Right renal cortex interstitium (tissue), 3 donors: ENCODE measurements at places on chromosomes 13 and 19. TPM values are rescaled to one million over a fixed set of nuclear protein-coding genes. Genes with fewer than 3 reads are reported as not detected.

GRCh38 chr13:34913040-34913439, 29.0 kb upstream of the NBEA start:
- no peak for DNase-seq

GRCh38 chr13:78323848-78324247, 279.5 kb downstream of the POU4F1 start:
- DNase-seq = no peak

DNA sequence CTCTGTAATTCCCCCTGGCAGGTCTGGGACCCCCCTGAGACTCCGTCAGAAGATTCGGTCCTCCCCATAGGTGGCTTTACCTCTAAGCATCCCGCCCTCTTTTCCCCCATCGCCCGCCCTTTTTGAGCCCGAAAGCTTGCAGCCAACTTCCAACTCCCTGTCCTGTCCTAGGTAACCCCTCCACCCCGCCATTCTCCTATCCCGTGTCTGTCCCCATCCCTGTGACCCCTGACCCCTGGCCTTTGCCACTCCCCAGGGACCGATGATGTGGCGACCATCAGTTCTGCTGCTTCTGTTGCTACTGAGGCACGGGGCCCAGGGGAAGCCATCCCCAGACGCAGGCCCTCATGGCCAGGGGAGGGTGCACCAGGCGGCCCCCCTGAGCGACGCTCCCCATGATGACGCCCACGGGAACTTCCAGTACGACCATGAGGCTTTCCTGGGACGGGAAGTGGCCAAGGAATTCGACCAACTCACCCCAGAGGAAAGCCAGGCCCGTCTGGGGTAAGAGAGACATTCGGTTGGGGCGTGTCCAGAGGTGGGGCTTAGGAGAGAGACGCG, 488 bp downstream of the RCN3 start:
- no peak for DNase-seq

GRCh38 chr19:44051650-44052402, at the start of gene ZNF223:
TSS of gene ZNF223 (plus strand) at chr19:44052036. CDS start at chr19:44055177, 3,141 bp downstream.
- DNase-seq = peak; percentile 81

The CERS1 gene
- polyA plus RNA-seq = 5.6 TPM

DNA sequence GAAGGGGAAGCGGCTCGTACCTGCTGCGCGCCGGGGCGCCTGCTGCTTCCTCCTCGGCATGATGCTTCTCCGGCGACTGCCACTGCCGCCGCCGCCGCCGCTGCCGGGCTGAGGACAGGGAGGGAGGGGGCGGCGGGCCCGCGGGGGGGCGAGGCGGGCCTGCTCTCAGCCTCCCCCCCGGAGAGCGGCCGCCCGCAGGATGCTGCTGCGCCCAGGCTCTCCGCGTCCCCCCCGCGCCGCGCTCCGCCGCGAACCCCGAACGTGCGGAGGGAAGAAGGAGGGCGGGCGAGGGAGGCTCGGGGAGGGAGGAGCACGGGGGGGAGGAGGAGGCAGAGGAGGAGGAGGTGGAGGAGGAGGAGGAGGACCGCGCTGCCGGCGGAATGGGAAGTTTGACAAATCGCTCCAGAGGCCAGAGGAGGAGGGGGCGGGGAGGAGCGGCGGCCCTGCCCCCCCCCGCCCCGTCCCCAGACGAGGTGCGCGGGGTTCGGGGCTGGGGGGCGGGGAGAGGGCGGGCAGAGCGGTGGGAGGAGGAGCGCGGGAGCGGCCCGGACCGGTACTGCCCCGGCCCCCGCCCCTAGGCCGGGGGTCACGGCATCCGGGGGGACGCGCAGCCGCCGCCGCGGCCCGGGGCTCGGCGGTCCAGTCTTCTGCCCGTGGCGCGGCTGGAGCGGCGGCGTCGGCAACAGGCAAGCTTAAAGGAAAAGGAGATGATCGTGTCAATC, at the start of gene TSHZ3:
TSHZ3 (minus strand) TSS at position 277 of the 722 bp plus-strand sequence; CDS start at position 60, 217 bp downstream.
- no peak for DNase-seq

The PRTN3 gene
- 0.32 TPM for polyA plus RNA-seq

The SULT2B1 gene
- 0.23 TPM for polyA plus RNA-seq

The CGB8 gene
- not detected for polyA plus RNA-seq

GRCh38 chr13:77492982-77493381, 42.5 kb upstream of the SCEL start:
- DNase-seq = no peak

The VSIG10L gene
- 3.5 TPM for polyA plus RNA-seq

GRCh38 chr13:21326155-21327031, 132.7 kb downstream of the ZDHHC20 start:
- no peak for DNase-seq

GRCh38 chr19:1113986-1114483, 10.2 kb downstream of the GPX4 start:
- no peak for DNase-seq

The PSG2 gene
- not detected for polyA plus RNA-seq

The KXD1 gene
- polyA plus RNA-seq = 56.0 TPM

DNA sequence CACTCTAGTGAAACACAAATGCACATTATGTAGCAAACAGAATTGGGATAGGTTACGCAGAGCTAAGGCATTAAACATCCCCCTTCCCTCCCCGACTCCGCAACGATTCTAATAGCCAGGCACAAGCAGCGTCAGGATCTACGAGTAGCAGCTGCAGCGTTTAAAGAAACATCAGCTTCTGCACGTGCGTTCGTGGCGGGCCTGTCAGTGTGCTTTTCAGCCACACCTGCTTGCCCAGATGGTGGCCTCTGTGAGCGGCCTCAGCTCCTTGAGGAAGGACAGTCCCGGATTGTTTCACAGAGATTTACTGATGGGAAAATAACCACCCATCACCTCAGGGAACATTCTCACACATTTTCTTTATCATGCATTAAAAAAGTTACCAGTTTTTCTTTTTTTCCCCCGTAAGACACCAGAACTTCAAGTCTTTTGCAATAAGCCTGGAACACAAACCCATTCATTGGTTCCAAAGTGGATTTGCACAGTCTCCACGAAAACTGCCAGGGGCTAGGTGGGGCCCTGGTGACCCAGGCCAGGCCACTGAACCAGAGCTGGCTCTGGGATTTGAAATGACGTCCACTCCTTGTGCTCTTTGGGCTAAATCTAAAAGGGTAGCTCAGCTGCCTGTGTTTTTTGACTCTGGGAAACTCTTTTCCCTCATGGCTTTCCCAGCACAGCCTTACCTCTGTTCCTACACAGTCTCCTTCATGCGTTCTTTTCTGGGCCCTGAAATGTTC, 325.5 kb downstream of the KCNRG start:
- no peak for DNase-seq

DNA sequence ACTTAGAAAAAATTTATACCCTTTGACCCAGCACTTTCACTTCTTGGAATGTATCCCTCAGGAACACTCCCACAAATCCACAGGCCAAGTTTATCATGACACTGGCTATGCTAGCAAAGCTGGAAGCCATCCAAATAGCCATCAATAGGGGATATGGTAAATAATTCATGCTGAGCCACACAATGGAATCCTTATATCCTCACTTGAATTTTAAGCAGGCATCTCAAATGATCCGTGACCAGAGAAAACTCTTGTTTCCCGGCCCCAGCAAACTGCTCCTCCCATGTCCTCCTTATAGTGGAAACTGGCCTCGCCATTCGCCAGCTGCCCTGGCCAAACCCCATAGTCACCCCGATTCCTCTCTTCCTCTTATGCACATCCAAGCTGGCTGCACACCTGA, 37.6 kb downstream of the GRIK5 start:
- no peak for DNase-seq

The ZNF560 gene
- 1.2 TPM for polyA plus RNA-seq

- no peak for DNase-seq
These were observed 906 bp upstream of the CYP4F11 start for GRCh38 chr19:15935167-15935702.

DNA sequence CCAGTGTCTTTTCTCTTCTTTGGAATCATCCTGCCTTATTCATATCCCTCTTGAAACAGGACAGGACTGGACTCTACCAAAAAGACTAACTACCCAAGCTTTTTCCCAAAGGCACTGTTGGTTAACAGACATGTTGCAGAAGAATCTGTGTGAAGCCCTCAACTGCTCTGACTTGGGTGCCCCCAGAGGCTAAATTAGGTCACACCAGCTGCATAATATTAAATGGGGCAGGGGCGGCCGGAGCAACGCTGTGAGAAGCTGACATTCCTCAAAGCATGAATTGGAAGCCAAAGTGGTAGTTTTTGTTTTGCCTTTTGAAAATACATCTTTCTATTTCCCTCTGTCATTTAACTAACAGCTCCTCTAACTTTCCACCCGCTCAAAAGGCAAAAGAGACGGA, 185.9 kb downstream of the LHFPL6 start:
- no peak for DNase-seq

The SBSN gene
- polyA plus RNA-seq = not detected

DNA sequence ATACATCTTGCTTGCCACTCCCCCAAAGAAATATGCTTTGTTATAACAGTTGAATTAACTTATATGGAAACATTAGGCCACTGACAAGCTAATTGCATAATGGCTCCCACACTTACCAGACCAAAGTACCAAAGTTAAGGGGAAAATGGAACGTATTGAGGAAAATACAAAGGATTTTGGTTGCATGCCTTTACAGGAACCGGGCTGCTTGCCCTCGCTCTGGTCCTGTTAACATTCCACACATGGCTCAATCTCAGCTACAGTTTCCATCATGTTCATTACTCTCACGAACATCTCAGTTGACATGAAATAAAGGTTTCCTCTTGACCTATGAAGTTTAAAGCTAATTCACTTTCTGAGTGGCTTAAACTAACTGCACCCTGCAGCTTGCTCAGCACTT, 220.7 kb upstream of the RXFP2 start:
- DNase-seq = no peak

- no peak for DNase-seq
These were observed 572.8 kb downstream of the PCDH9 start for GRCh38 chr13:66657165-66657881.

DNA sequence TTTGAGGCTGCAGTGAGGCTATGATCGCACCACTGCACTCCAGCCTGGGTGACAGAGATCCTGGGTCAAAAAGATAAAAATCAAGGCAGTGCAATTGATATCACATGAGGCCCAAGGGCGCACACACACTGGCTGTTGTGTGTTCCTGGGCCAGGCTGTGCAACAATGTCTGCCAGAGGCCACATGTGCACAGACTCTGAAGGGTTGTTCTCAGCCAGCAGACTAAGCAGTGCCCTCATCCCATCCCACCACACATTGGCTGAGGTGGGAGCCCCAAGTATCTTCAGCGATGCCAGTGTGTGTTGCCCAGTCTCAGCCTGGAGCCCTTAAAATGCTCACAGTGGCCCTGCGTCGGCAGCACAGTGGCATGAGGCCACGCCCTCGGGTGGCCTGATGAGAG, 12.6 kb downstream of the PEX11G start:
- no peak for DNase-seq

GRCh38 chr13:100382785-100383184, 205.8 kb downstream of the GGACT start:
- no peak for DNase-seq

GRCh38 chr13:105984236-105984635, 551.2 kb downstream of the EFNB2 start:
- DNase-seq = no peak

DNA sequence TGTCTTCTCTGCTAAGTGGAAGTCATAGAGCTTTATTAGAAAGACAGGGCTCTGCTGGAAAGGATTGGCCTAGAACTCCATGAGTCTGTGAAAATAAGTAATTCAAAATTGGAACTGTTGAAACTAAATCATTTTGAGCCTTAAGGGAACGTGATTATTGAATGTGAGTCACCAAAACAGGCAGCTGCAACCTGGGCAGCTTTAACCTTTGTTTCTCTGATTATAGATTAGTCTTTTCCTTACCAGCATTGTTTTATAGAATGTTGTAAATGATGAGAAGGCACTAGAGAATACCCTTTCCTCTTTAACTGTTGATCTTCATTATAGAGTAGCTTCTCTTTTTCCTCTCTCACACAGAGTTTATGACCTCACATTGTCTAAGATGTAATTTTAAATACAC, 638.8 kb upstream of the SLITRK6 start:
- no peak for DNase-seq

The KCNK6 gene
- polyA plus RNA-seq = 3.3 TPM

The AP2S1 gene
- 101 TPM for polyA plus RNA-seq

DNA sequence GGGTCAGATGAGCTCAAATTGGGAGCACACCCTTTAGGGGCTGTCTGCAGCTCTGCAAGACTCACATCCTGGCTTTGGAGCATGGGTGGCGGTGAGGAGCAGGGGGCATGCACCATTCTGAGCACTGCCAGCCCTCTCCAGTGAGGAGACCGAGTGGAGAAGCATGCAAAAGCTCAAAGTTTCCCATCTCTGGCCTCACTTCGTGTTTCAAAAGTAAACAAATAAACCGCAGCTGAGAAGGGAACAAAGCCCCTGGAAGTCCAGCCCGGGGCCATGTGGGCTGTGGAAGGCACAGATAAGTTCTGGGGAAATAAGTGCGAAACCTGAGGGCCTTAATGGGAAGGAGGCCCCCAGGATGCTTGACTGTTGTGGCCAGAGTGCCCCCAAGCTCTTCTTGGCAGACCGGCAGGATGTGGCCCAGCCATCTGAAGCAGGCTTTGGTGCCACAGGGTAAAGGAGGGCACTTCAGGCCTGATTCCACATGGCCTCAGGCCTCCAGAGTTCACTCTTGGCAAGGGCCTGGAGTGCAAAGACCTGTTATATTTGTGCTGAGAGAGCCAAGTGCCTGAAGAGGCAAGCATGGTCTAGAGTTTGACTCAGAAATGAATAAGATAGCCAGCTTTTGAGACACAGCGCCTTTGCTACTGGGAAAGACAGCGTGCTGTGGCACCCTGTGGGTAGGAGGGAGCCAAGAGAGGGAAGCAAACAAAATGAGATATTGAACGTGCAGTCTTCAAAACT, 1.2 kb downstream of the MEDAG start:
- DNase-seq = no peak

- DNase-seq = no peak
These were observed 43.9 kb downstream of the CELF5 start for GRCh38 chr19:3268326-3268725.

- no peak for DNase-seq
These were observed 28.8 kb upstream of the MCF2L start for GRCh38 chr13:112940236-112940635.

DNA sequence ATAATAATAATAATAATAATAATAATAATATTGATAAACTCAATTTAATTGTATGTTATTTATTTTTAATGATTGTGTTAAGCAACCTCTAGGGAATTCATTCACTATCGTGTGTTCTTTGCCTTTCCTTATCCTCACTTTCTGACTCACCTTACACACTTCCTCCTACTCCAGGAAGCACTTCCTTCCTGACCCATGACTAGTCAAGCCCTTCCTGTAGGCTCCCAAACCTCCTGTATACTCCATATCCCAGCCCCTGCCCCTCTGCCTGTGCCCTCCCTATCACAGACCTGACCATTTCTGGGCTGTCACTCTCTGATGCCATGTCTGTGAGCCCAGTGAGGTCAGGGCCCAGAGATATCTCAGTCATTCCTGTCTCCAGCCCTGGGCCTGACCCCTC, 7.6 kb downstream of the LGALS4 start:
- DNase-seq = no peak

GRCh38 chr13:28637714-28638355, 21.1 kb upstream of the POMP start:
- DNase-seq = no peak

The ICAM5 gene
- polyA plus RNA-seq = 0.18 TPM

GRCh38 chr13:50631041-50631440, 212.5 kb downstream of the DLEU7 start:
- no peak for DNase-seq
